Adrenal gland (tissue), 19 donors: ENCODE measurements at places on chromosomes 13 and 19. TPM values are rescaled to one million over a fixed set of nuclear protein-coding genes. Genes with fewer than 3 reads are reported as not detected.

Gene SERP2
- total RNA-seq = 2.9 TPM

Gene WASF3
- 26.1 TPM for total RNA-seq

Gene ATP12A
- not detected for total RNA-seq

Gene FCAR
- 0.51 TPM for total RNA-seq

Gene PSG3
- total RNA-seq = not detected

Gene EPSTI1
- 10.3 TPM for total RNA-seq

Gene LRRC63
- not detected for total RNA-seq

Gene KLK1
- 1.5 TPM for total RNA-seq

Gene ONECUT3
- not detected for total RNA-seq

Gene ZNF560
- not detected for total RNA-seq

- H3K4me3 ChIP-seq = no peak overlapping the region
- no peak for DNase-seq
- H3K4me1 ChIP-seq = peaks cover 8% of the 10 kb centered on the region
- no peaks in the 10 kb centered on the region for H3K36me3 ChIP-seq
These were observed 198.6 kb downstream of the RGCC start for GRCh38 chr13:41655997-41656396.

DNA sequence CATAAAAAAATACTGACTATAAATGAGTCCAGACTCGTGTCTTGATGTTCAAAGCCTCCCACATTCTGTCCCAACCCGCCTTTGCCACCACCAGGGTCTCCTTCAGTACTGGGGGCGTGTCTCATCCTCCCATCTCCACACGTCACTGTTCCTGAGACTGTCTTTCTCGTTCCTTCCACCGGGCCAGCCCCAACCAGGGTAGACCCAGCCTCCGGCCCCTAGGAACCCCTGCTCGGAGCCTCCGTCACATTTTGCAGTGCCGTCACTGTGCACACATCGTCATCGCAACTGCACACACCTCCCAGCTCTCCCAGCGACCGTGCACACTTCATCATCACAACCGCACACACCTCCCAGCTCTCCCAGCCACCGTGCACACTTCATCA lies 73.4 kb downstream of the SPACA7 start:
- no peak overlapping the region for H3K27ac ChIP-seq
- DNase-seq = no peak
- H3K27me3 ChIP-seq = peaks cover 1% of the 10 kb centered on the region
- H3K36me3 ChIP-seq = no peaks in the 10 kb centered on the region
- no peak overlapping the region for H3K4me3 ChIP-seq

- no peak overlapping the region for H3K4me3 ChIP-seq
- H3K27me3 ChIP-seq = no peaks in the 10 kb centered on the region
- no peaks in the 10 kb centered on the region for H3K4me1 ChIP-seq
- no peak overlapping the region for H3K27ac ChIP-seq
These were observed 1157.2 kb downstream of the OLFM4 start for GRCh38 chr13:54185785-54186184.

DNA sequence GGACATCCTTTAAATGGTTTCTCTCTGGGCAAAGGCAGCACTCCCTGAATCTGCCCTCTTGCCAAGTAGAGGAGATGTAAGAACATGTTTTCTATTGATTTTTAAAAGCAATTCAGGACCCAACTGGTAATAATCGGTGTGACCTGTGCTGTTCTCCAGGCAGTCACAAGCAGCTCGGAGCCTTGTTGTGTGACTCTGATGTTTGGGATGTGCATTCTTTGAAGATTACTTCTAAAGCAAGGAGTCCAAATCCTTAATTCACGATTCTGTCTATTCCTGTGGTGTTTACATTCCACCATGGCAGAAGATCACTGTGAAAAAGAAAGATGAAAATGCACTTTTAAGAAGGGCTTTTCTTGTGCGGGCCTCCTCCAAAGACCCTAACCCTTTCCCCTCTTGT lies 122.3 kb upstream of the ZNF536 start:
- H3K4me1 ChIP-seq = no peaks in the 10 kb centered on the region
- no peak overlapping the region for H3K27ac ChIP-seq
- no peaks in the 10 kb centered on the region for H3K36me3 ChIP-seq
- no peaks in the 10 kb centered on the region for H3K27me3 ChIP-seq
- no peak for DNase-seq
- no peak overlapping the region for H3K4me3 ChIP-seq

DNA sequence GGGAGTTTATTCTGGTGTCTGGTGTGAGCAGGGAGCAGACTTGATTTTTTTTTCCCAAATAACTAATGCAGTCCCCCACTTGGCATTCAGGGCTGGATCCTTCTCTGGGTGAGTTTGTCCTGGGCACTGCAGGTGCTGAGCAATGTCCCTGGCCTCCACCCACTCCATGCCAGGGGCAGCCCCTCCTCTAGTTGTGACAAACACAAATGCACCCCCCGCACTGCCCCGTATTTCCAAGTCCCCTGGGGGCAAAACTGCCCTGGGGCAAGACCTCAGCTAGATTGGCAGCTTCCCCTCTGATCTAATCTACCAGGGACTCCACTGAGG lies 6.4 kb downstream of the MOB3A start:
- no peaks in the 10 kb centered on the region for H3K27me3 ChIP-seq
- H3K4me3 ChIP-seq = no peak overlapping the region
- DNase-seq = no peak
- peaks cover 3% of the 10 kb centered on the region for H3K4me1 ChIP-seq
- peak overlapping the region; percentile 93 for H3K27ac ChIP-seq

DNA sequence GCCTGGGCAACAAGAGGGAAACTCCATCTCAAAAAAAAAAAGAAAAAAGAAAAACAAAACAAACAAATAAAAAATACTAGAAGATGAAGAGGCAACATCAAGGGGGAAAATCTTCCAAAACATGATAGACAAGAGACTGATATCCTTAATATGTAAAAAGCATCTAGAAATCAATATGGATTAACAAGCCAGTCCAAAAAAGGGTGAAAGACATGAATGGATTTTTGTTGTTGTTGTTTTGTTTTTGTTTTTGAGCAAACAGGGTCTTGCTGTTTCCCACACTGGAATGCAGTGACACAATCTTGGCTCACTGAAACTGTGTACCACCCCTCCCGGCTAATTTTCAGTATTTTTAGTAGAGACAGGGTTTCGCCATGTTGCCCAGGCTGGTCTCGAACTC lies 4.0 kb upstream of the TINCR start:
- no peak for DNase-seq
- no peaks in the 10 kb centered on the region for H3K36me3 ChIP-seq
- peaks cover 15% of the 10 kb centered on the region for H3K27me3 ChIP-seq
- H3K27ac ChIP-seq = no peak overlapping the region

GRCh38 chr13:30718661-30719524 lies 16.4 kb upstream of the ALOX5AP start:
- H3K4me1 ChIP-seq = no peaks in the 10 kb centered on the region
- H3K36me3 ChIP-seq = no peaks in the 10 kb centered on the region
- no peak for DNase-seq
- H3K4me3 ChIP-seq = no peak overlapping the region
- H3K27ac ChIP-seq = no peak overlapping the region

GRCh38 chr13:44174769-44175425 lies 198.7 kb upstream of the SERP2 start:
- no peak overlapping the region for H3K4me3 ChIP-seq
- DNase-seq = no peak
- H3K4me1 ChIP-seq = no peaks in the 10 kb centered on the region

DNA sequence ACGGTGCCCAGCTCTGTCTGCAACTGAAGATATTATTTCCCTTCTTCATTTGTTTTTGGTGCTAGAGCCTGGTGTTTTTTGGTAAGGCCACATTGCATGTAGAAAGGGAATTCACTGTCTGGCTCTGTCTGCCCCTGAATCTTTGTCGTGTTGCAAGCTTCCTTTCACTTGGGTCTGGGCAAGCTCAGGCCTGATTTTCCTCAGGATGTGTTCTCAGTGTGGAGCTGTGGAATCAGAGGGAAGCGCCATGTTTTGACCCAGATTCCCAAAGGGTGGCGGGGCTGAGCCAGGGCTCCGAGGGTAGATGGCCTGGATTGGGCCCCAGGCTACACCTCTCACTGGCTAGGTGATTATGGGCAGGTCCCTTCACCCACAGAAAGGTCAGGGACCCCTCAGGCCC lies 8.6 kb downstream of the PRKCSH start:
- H3K27ac ChIP-seq = no peak overlapping the region
- H3K27me3 ChIP-seq = no peaks in the 10 kb centered on the region
- no peak for DNase-seq
- no peak overlapping the region for H3K4me3 ChIP-seq
- no peaks in the 10 kb centered on the region for H3K36me3 ChIP-seq

DNA sequence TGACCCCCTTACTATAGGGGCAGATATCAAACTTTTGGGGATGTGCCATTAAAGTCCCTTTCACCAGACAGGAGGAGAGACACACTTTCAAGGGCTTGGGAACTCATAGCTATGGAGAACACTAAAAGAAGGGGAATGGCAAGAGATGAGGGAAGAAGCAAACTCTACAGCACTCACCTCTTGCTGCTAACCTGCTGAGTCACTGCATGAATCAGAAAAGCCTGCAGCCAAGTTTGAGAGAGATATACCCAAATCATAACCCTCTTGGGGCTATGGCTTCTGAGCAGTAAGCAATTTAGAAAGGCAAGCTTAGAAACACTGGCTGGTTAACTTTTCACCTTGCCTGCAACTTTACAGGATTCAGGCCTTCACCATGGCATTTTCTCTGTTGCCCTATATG lies 1028.0 kb downstream of the UQCRFS1 start:
- DNase-seq = peak; percentile 33
- H3K27ac ChIP-seq = no peak overlapping the region
- no peaks in the 10 kb centered on the region for H3K36me3 ChIP-seq
- no peaks in the 10 kb centered on the region for H3K4me1 ChIP-seq
- no peaks in the 10 kb centered on the region for H3K27me3 ChIP-seq
